ENCODE measurements at places on chromosomes 1 and 21.

- no peak for DNase-seq
Measured at GRCh38 chr1:151475175-151475574, 15.9 kb upstream of the POGZ start.

- DNase-seq: no peak
Measured at GRCh38 chr21:45949928-45950739, 31.4 kb upstream of the COL6A1 start.

DNA sequence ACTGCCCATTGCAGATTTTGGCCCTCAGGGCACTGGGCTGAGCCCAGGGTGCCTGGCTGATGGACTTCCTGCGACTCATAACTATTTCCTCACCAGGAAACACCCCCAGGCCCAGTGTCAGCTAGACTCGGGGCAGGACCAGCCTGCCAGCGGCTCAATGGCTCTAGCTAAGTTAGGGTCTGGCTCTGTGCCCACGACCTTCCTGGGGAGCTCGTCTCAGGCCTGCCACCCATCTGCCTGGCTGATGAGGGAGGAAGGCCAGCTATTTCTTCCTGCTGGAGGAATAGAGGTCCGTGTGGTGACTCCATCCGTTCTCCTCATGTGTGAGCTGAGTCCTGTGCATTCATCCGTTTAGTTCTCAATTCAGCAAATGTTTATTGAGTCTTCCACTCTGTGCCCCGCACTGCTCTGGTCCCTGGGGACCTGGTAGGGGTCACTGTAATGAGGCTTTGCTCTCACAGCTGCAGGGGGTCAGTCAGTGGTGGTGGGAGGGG is 44.5 kb downstream of the KIRREL1 start:
- no peak for DNase-seq

- no peak for DNase-seq
Measured at GRCh38 chr1:56525489-56526041, 53.8 kb downstream of the PLPP3 start.

DNA sequence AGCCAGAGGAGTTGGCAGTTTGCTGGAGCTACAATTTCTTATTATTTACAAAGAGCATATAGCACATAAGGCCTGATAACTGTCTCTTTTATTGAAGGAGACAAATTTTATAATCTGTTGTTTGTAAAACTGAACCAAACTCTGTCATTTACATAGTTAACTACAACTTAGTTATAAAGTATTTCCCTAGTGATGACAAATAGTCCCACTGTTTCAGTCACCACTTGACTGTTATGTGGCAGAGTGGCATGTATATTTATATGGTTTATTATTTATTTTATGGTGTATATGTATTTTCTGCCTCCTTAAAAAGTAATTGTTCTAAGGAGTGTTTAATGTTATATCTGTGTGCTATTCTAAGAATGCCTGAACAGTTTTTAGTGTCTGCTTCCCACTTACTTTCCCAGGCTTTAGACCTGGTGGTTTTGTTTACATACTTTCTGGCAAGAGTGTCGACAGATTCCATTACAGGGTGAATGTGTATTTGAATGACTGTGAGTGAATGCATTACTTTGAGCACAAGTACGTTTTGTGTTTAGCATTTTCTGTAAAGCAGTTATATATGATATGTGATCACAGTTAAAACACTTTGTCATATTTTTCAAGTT is 10.0 kb downstream of the TSEN15 start:
- DNase-seq: no peak

DNA sequence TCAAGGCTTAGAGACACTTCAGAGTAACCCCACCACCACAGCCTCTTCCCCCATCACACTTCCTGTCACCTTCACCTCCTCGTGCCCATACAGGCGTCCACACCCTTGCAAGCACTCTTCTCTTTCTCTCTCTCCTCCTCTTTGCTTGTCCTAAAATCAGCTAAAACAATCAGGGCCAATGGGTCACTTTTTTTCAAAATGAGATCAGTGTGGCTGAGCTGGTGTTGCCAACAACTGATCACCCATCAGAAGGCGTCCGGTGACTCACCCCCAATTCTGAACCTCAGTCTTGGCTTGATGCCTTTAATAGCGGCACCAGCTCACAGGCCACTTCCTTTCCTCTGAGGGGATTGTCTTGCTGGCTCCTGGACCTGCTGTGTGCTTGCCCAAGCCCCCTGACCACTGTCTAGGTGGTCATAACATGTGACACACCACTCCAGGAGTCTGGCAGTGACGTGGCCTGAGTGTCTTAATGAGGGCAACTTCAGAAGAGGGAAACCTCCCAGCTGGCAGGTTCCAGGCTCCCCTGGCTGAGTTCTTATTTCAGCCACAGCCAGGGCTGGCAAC is 1.6 kb downstream of the DRAXIN start:
- DNase-seq: no peak

- peak; percentile 27 for DNase-seq
Measured at GRCh38 chr1:111192658-111193519, 7.6 kb downstream of the DENND2D start.

- no peak for DNase-seq
Measured at GRCh38 chr1:246678816-246679793, 45.1 kb upstream of the SCCPDH start.

DNA sequence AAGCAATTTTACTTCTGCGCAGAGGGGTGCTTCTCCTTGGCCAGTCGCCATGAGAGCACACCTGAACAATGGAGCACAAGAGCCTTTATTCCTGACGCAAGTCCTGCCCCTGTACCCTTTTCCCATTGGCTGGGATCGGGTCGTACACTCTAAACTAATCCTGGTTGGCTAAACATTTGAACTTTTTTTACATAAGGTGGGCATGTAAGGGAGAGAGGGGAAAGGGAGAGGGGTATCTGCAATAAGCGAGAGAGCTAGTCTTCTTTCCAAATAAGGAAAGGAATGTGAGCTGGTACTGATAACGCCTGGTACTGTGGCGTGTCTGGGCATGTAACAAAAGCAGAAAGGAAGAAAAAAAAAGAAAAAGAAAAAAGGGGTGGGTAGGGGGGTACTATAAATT is 21.8 kb downstream of the MFSD2A start:
- DNase-seq: no peak

DNA sequence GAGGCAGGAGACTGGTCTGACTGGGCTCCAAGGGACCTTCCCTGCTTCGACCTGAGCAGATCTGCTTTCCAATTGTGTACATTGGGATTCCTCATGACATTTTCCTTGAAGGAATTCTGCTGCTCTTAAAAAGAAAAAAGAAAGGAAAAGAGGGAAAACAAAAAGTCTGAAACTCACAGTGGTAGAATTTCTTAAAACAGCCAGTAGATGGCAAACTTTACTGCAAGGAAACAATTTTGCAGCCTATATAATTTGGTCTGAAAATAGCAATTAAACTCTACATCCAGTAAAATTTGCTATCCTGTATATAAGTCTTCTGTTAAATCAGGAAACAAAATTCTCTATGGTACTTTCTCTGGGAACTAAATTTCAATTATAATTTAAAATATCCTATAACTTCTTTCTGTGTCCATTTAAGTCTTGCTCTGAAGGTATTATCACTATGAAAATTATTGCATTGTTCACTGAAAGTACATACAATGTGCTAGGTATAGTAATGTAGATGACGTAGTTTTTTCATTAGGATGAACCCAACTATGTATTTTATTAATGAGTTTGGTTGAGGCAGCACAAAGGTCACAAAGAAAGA is 59.8 kb downstream of the CRB1 start:
- DNase-seq: no peak

DNA sequence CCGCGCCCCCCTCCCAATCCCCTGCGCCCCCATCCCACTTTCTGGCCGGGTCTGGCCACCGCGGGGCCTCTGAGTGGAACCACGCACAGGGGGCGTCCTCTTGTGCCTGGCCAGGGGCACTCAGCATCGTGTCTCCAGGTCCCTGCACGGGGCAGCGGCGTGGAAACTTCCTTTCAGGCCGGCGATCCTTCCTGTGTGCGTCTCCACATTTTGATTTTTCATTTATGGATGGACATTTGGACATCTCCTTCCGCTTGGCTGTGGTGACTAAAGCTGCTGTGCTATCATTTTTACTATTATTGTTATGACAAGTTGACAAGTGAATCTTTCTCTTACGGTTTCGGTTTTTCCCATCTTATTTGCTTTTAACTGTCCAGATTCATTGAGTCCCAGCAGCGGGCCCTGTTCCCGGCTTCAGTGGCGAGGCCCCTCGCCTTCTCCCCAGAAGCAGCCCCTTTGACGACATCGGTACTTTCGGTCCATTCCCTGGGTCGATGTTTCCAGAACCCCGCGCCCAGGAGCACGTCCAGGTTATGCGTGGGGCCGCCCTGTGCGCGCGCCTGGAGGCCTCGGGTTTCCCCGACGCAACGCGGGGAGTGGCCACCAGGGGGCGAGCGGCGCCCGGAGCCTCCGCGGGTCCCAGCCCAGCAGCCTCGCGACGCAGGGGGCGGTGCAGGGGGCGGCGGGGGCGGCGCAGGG is 12.4 kb upstream of the SLC19A1 start:
- peak; percentile 88 for DNase-seq

GRCh38 chr1:11842154-11843041 is 5.2 kb downstream of the NPPA start:
- peak; percentile 48 for DNase-seq

- no peak for DNase-seq
Measured at GRCh38 chr1:33985656-33986055, 121.8 kb downstream of the HMGB4 start.

DNA sequence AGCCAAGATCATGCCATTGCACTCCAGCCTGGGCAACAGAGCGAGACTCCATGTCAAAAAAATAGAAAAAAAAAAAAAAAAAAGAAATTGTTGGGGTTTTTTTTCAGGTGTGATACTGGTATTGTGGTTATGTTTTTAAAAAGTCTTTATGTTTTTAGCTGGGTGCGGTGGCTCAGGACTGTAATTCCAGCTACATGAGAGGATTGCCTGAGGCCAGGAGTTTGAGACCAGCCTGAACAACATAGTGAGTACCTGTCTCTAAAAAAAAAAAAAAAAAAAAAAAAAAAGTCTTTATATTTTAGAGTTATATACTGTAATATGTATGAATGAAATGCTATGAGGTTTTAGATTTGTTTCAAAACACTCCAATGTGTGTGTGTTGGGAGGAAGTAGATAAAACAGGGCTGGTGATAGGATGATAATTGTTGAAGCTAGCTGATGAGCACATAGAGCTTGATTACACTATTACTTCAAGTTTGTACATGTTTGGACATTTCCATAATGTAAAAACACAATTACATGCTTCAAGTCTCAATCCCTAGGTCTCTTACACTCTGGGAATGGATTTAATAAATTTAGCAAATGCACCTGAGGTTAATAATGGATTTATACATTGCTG is 30.2 kb upstream of the ATP5PO start:
- no peak for DNase-seq

DNA sequence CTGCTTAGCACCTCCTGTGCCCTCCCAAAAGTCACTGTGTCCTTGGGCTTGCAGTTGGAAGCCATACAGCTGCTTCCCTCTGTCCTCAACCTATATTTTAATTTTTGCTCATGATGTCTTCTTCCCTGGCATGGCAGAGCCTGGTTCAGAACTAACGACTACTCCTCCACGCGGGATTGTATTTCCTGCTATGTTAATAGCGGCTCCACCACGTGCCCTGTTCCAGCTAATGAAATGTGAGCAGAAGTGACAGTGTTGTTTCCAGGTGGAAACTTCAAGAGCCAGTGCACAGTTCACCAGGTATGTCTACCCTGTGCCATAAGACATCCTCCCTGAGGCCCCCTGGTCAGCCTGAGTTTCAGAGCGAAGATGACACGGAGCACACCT is 52.1 kb downstream of the DHRS3 start:
- no peak for DNase-seq

DNA sequence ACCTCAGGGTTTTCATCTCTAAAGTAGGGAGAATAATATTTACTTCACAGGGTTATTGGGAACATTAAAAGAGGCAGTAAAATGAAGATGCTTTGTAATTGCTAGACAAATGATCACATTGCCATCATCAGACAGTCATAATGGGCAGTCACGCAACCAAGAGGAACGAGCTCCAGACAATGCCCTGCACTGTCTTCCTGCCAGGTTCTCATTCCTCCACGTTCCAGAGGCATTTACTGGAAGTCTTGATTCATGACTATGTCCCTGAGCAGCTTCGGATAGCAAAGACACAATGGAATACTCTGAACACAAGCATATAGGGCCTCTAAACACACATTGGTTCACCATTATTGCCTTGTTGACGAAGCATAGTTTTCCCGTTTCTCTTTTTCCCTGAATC is 389.7 kb downstream of the NTNG1 start:
- no peak for DNase-seq

GRCh38 chr1:167517535-167518330 is 596 bp downstream of the CD247 start:
- DNase-seq: no peak

DNA sequence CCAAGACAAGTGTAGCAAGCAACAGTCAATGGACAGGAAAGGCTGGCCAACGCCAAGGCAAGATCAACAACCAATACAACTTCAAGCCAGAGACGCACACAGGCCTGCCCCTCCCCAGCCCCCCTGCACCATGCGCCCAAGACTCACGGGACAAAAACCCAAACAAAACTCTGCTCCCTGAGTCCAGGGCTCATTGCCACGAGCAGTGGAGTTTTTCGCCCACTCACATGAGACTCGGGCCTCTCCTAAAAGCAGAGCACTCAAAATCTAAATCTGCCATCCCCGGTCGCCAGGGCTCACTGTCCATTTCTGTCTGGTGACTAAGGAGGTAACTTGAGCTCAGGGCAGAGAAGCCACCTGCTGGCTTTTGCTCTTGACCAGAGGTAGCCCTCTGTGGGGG is 174.8 kb downstream of the CLIC6 start:
- no peak for DNase-seq

GRCh38 chr1:114075546-114076242 is 78.0 kb downstream of the SYT6 start:
- no peak for DNase-seq

DNA sequence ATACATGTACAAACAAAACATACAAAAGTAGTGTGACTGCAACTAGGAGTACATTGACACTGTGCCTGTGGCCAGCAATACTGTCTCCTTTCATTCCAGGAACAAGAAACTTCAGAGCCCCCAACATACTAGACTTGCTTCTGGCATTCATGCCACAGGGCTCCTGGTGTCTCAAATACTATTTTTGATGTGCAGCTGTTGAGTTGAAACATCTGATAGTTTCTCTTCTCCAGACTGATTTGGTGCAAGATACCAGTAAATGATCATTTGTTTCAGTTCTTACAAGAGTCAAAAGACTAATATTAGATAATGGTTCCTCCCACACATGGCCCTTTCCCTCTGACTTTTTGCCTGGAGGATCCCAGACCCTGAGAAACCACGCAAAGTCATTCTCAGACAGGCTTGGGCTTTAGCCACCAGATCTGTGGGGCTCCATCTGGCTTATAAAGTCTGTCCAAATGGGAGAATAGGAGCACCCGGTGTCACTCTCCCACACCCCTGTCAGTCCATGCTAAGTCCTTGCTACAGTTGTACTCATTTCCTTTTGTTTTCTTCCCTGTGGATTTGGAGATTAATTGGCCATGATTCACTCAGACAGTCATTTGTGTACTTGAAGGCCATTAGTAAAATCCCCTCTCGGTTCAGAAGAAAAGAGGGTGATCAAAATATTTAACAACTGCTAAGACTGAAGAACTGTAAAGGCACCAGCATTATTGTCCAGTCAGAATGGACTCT is 163.5 kb upstream of the RUNX1 start:
- DNase-seq: no peak

- DNase-seq: no peak
Measured at GRCh38 chr21:23488245-23488644, 2119.0 kb downstream of the MRPL39 start.

- no peak for DNase-seq
Measured at GRCh38 chr1:33914531-33914930, 50.7 kb downstream of the HMGB4 start.

Measured in head of caudate nucleus (tissue), 42 donors.